ENCODE measurements at places on chromosomes 2 and 18.

- DNase-seq: no peak
Measured at GRCh38 chr2:194166818-194167217, 1490.2 kb upstream of the SLC39A10 start.

- DNase-seq: no peak
Measured at GRCh38 chr2:10826026-10826425, 13.4 kb upstream of the PDIA6 start.

DNA sequence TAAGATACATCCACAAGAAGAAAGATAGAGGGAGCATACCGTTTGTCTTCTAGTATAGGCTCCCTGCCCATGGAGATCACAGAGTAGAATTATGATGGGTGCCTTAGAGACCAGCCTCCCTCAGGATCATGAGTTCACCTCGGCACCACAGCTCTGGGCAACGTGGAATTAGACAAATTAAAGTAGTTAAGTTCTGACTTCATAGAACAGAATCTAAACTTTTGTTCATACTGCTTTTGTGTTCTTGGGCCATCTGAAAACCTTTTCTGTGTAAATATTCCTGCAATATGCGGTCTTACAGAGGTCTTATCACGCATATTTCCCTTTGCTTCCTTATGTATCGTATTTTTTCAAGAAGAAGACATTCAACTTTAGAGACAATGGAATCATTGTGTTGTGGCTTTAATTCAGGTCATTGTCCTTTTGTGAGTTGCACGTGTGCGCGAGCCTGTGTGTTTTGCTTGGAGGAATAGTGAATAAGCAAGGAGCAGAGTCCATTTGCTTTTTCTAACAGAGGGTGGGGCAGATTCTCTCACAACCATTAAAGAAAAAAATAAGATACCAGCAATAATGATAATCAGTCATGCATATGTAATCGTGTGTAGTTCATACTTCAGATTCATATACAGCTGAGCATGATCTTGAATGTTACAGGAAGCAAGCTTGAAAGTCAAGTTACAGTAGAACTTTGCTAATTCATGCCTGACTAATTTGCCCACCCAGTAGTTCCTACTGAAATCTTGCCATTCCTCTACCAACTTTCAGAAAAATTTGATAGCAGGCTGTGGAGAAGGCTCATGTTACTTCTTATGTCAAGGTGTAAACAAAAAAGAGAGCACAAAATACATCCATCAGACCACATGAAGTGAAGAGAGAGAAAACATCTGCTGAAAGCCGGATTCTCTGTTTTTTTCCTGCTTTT, 243.6 kb downstream of the NEDD4L start:
- DNase-seq: no peak

DNA sequence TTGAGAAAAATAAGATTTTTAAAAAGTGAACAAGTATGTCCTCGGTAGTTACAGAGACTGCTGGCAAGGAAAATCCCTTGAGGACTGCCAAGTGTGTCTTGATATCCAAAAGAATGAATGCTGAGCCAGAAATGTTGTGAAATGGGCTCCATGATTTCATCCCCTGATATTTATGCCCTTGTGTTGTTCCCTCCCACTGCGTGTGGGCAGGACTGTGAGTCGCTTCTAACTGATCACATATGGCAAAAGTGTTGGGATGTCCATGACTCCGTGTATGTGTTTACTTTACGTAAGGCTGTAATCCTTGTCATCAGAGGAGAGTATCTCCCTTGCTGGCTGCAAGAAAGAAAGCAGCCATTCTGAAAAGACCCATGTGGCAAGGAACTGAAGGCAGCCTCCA, 285.1 kb downstream of the SS18 start:
- no peak for DNase-seq

DNA sequence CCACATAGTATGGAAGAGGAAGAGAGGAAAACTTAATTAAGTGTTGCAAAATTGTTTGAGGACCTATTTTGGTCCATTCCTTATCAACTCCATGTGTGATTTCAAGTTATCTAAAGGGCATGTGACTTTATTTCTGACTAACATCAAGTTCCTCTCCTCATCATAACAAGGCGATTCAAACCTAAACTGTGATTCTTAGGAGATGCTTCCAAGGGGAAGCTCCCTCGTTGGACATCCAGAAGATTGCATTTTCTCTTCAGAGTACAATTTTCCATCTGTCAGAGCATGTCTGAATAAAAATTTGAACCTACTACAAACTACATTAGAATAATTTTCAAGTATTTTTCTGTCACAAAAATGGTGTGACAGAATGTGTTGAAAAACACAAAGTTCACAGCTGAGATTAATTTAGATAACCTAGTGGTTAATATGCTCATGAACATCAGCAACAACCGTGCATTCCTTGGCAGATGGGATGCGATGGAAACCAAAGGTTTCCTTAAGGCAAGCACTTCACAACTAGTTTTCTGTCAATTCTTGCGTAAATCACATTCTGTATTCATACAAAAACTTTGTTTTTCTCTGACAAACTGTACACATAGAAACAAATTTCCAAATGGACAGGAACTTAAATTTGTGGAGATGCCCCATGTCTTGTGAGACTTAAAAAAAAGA, 4.2 kb downstream of the SFT2D3 start:
- DNase-seq: no peak

GRCh38 chr2:23900541-23901322, 26.2 kb downstream of the ATAD2B start:
- no peak for DNase-seq

GRCh38 chr2:175698061-175698460, 304.0 kb downstream of the LNPK start:
- DNase-seq: no peak

DNA sequence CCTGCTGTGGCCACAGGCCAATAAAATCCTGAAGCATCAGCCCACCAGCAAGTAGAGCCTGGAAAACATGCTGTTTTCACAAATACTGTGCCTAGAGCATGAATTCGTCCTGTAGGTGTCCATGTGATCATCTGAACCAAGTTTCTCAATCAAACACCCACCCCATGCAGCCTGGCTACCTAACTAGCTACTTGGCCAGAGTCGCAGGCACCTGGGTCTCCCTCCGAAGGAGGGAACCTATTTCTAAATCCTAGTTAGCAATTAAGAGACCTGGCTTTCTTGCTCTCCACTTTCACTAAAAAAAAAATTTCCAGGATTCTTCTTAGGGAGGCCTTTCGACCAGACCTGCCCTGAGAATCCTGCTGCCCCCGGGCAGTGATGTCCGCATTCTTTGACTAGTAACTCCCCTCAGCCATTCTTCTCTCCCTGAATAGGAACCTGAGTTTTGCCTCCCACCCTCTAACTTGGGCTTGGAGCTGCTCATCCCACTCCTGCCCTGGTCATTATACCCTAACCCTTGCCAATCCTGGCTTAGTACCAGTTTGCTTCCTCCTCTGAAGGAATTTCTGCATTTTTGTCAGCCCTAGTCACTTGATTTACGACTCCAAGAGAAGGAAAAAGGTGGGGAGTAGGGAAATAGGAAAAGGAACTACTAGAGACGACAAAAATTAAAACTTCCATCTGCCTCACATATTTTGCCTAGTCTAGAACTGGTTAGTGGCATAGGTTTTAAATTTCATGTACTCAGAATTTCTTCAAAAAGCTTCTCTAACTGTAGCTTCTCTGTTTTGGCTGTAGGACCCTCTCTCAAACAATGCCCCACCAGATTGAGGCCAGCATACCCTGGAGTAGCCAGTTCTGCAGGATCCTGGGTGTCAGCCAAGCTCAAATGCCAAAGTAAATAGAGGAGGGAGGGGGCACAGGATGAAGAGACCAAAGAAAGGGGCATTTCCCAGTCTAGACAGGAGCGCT, 25.4 kb upstream of the TANK start:
- DNase-seq: no peak

GRCh38 chr2:205025580-205026240, 480.4 kb downstream of the PARD3B start:
- no peak for DNase-seq

DNA sequence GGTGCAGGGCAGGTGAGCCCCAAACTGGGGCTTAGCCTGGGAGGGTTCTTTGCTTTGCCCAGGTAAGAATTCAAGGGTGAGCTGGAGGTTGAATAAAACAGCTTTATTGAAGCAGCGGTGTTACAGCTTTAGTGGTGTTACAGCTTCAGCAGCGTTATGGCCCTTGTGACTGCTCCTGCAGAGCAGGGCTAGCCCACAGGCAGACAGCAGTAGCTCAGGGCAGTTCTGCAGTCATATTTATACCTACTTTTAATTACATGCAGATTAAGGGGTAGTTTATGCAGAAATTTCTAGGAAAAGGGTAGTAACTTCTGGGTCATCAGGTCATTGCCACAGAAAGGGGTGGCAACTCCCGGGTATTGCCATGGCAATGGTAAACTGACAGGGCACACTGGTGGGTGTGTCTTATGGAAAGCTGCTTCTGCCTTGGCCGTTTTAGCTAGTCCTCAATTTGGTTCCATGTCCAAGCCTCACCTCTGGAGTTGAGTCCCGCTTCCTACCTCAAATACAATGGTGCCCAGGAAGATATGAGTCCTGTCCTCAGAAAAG, 78.2 kb downstream of the THNSL2 start:
- no peak for DNase-seq

- no peak for DNase-seq
Measured at GRCh38 chr2:40173276-40173675, 278.6 kb downstream of the SLC8A1 start.

DNA sequence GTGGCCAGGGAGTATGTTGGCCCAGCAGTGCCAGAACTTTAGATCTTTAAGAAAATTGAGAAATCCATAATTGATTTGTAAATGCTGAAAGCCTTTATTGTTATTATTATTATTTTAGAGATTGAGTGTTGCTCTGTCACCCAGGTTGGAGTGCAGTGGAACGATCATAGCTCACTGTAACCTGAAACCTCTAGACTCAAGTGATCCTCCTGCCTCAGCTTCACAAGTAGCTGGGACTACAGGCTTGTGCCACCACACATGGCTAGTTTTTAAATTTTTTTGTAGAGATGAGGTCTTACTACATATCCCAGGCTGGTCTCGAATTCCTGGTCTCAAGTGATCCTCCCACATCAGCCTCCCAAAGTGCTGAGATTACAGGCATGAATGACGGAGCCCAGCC, 143.2 kb upstream of the CCDC68 start:
- DNase-seq: no peak

Measured in activated CD4-positive, alpha-beta T cell treated with anti-CD3 and anti-CD28 coated beads, Interleukin-2, amount 50 U/mL, for 48 hours (primary cell).